CD4-positive, alpha-beta T cell (primary cell): ENCODE measurements at places on chromosomes 7 and 10.

GRCh38 chr10:118342638-118343020 lies 505 bp upstream of the FAM204A start:
- DNase-seq = no peak

DNA sequence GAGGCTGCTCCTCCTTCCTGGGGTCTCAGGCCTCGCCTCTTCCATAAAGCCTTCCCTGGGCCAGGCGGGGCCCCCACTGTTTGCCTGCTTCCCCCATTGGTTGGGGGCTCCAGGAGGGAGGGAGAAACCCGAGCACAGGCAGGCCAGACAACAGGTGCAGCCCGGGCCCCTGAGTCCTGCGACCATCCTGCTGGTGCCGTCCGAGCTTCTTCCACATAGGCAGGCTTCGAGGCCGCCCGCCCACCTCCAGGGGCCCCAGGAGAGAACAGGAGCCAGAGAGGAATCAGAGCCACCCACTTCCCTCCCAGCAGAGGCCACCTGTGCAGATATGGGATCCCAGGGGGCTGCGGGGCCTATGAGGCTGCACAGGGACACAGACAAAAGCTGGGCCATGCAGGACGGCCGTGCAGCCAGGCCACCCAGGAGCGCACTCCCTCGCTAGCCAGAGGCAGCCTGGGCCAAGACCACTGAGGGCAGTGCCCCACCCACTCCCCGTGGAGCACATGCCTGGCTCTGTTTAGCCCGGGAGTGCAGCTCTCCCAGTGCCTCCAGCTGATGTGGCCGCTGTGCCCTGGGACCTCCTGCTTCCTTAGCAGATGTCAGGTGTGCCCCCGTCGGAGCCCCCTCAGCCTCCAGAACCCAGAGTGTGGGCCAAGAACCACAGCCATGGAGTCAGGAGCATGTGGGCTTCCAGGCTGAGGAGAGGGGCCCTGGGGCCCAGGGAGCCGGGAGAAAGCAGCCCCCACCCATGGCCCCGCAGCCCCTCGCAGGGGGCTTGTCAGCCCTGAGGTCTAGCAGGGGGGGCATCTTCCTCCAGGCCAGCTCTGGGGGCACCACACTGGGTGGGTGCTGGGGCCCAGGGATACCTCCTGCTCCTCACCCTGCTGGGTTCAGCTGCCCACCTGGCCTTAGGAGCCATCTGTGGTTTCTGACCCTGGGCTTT lies 59.9 kb upstream of the INPP5A start:
- DNase-seq = no peak

DNA sequence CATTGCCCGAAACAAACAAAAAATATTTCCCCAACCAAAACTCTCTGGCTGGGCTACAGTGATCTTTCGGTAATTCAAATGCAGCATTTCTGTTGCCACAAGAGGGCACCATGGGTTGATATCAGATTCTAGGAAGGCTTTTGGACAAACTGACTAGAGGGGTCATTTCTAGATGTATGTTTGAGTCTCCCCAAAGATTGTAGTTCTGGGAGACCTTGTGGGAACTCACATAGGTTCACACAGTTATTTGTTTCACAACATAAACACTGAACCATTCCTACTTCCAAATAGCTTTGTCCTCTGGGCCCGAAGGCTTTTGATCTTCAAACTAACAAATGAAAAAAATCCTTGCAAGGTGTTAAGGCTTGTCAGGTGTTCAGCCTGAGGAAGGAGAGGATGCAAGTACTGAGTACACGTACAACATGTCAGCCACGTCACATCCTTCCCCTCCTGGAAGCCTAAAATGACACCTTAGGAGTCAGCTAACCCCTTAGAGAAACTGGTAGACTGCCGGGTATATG lies 37.0 kb upstream of the IL15RA start:
- DNase-seq = peak; percentile 87

GRCh38 chr10:83881661-83882060 lies 257.6 kb upstream of the GHITM start:
- no peak for DNase-seq

DNA sequence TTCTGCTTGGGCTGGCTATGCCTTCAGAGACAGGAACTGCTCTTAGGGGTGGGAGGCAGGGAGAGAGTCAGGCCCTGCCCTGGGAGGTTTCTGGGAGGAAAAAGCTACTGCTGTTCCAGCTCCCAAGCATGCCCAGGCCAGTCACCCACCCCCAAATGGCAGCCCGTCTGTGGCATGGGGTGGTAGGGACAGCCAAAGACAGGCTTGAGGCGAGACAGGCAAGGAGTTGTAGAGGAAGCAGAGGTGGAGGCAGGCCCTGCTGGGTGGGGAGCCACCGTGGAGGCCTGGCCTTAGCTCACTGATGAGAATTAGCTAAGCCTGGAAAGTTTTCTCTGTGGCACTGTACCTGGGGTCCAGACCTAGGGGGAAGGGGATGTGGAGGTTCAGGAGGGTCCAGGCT lies 6.6 kb upstream of the SAMD8 start:
- no peak for DNase-seq

DNA sequence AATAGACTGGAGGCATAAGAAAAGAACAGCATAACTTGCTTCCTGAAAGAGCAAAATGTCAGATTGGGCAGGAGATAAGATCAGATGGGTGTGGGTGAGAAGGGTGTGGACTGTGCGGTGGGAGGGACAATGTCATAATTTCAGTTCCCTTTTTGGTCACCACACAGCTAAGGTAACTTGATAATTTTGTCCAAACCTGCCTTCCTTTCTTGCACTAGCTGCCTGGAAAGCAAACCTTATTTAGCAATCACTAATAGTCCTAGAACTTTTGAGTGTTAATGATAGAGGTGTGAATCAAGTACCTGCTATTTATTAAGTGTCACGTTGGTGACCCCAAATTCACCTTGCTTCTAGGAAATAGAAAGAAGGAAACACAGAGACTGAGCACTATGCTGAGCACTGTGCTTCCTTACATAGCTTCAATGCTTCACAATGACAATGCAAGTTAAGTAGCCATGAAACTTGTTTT lies 72.4 kb upstream of the SP4 start:
- no peak for DNase-seq

GRCh38 chr10:93299195-93299594 lies 182.9 kb downstream of the MYOF start:
- DNase-seq = no peak

DNA sequence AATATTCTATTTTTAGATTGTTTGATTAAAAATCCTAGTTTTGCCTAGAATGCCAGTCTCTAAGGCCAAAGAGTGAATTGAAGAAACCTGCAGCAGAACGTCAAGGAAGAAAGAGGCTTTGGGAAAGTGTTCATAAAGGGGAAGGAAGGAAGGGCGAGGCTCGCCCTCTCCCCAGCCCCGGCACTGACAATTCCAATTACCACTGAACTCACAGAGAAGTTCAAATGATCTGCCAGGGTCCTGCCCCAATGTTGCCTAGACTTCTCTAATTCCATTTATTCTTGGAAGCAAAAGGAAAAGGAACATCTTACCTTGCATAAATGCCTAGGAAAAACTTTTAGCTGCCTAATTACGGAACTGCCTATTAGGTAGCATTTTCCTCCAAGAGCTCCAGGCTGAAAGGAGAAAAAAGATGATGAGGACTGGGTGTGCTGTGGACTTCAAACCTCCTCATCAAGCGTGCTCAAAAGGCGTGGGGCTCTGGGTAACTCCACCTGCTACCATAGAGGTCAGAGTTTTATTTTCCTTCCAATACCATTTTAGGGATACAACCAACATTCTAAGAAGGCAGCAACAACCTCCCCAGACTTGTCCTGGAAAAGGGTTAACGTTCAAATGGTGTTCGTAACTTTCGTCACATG lies 134.5 kb downstream of the PKD1L1 start:
- no peak for DNase-seq
